ENCODE measurements at places on chromosomes 12 and 14.
A peak's percentile ranks its signal among the peaks of the same experiment; 100 is the strongest.

DNA sequence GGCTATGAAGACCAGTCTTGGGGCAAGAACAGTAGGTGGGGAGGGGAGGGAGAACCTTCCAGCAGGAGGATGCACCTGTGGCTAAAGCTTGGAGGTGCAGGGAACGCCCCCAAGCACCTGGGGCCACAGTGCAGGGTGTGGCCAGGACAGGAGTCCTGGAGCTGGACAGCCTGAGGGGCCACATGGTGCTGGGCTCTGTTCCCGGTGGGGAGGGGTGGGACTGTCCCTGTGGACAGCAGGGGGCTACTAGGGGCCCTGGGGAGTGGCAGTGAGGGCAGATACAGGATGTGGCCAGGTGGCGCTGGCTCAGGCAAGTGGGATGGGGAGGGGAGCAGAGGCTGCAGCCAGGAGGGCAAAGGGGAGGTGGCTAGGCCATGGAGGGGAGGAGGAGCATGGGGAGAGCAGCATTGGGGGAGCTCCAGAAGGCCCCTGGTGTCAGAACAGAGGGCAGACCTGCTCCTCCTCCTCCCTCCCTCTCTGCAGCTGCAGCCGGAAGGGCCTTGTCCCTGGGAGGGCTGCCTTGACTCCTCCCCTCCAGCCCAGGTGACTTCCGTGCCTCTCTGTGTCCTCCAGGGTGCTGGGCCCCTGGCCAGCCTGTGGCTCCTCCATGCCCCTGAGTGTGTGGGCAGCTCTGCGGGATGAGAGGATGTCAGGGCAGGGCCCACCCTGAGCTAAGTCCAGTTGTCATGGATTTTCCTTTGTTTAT, 68.4 kb upstream of the DLK1 start:
- peaks cover 20% of the 10 kb centered on the region for H3K27me3 ChIP-seq
- DNase-seq: no peak
- H3K27ac ChIP-seq: no peak overlapping the region

GRCh38 chr12:104057771-104058197, 6.5 kb upstream of the HCFC2 start:
- H3K36me3 ChIP-seq: 0 out of 2 replicates have a peak, but pooled peaks cover 2% of the 10 kb centered on the region
- peak; percentile 37 for DNase-seq
- peaks cover 7% of the 10 kb centered on the region for H3K4me1 ChIP-seq
- no peak overlapping the region for H3K4me3 ChIP-seq
- no peaks in the 10 kb centered on the region for H3K27me3 ChIP-seq

- peaks cover 2% of the 10 kb centered on the region for H3K27me3 ChIP-seq
- DNase-seq: no peak
- H3K36me3 ChIP-seq: no peaks in the 10 kb centered on the region
- no peak overlapping the region for H3K27ac ChIP-seq
- no peak overlapping the region for H3K4me3 ChIP-seq
Measured at GRCh38 chr14:69752773-69753172, 14.2 kb upstream of the SRSF5 start.

GRCh38 chr14:95092723-95093122, 64.6 kb downstream of the DICER1 start:
- no peak for DNase-seq
- peak overlapping the region; percentile 29 for H3K27ac ChIP-seq
- peaks cover 22% of the 10 kb centered on the region for H3K36me3 ChIP-seq
- no peak overlapping the region for H3K4me3 ChIP-seq
- no peaks in the 10 kb centered on the region for H3K27me3 ChIP-seq
- H3K4me1 ChIP-seq: peaks cover 2% of the 10 kb centered on the region

DNA sequence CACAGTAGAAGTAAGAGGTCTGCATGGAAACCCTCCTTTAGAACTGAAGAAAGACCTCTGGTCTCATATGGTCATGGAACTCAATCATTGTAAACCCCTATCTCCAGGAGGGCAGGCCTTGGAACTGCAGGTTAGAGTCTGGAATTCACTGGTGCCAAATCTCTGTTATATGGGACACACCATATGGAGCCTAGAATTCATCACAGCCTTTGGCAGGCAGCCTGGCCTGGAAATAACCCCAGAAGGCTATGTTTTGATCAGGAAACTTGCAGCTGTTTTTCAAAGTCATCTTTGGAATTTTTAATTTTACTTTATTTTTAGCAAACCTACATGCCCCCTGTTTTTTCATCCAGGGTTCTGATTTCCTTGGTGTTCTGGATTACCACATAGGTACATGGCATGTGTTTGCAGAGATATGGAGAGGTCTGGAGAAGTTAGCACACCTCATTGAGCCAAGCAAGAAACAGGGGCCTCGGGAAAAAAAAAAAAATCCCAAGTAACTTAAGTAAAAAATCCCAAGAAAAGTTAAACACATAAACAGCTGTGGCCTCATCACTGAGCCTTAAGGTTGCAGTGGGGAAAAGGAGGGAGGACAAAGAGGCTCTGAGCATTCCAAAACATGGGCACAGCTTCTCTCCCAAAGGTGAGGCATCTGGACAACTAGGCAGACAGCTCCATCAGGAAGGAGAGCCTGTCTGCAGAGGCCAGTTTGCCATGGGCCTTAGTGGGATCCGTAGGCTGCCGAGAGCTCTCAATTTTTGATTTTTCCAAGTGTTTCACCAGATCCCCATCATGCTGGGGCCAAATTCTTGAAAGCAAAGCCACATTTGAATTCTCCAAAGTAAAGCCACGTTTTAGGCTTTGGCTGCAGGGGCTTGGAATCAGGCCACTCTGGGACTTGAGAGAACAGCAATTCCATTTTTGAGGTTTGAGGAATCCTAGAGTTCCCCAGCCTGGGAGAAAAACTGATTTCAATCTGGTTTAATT, 339.6 kb upstream of the TBX3 start:
- H3K27ac ChIP-seq: peak overlapping the region; percentile 27
- no peaks in the 10 kb centered on the region for H3K27me3 ChIP-seq
- peaks cover 4% of the 10 kb centered on the region for H3K4me1 ChIP-seq
- H3K36me3 ChIP-seq: no peaks in the 10 kb centered on the region
- no peak overlapping the region for H3K4me3 ChIP-seq
- DNase-seq: peak; percentile 60

DNA sequence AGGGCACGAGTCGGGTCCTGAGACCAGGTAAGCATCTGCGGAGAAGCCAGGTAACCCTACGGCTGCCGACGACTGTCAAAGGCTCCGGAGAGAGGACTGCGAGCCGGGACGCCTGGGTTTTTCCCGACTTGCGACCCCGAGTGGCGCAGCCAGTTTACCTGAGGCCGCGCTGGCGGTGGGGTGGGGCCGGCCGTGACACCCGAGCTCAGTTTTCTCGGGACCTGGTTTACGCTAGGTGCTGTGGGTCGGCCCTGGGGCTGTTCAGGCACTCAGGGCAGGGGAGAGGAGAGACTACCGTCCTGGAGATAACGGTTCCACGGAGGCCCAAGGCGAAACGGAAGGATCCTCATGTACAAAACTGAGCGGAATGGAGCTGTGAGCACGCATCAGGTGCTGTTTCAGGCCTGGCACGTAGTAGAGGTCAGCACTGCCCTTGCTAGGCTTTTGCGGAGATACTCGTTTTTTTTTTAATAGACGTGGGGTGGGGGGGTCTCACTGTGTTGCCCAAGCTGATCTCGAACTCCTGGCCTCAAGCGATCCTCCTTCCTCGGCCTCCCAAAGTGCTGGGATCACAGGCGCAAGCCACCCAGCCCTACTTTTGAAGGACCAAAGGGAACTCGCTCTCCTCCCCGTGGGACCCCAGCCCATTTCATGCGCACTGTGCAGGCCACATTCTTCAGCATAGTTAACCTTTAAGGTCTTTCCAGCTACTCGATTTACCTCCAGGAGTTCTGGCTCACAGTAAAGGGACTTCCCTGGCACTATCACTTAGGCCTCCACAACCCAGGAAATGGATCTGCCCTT, 471 bp downstream of the MTRFR start:
- H3K27me3 ChIP-seq: no peaks in the 10 kb centered on the region
- peaks cover 3% of the 10 kb centered on the region for H3K4me1 ChIP-seq
- H3K36me3 ChIP-seq: peaks cover 1% of the 10 kb centered on the region
- H3K4me3 ChIP-seq: peak overlapping the region; percentile 56
- peak overlapping the region; percentile 69 for H3K27ac ChIP-seq
- no peak for DNase-seq

DNA sequence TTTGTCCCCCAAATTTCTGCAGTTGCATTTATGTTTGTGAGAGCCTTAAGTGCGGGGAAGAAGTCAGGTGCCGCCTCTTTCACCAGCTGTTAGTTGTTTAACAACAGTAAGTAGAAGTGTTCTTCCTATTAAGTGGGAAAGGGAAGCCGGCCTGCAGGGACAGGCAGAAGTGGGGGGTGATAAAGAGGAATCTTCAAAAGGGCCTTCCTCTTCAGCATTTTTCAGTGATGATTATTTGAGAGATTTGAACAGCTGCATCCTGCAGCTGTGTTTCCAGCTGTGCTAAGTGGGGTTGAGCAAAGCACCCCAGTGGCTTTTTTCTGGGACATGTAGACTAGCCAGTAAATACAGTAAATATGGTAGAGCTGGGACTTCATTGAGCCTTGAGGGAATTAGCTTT, 32.1 kb upstream of the SLC38A1 start:
- H3K36me3 ChIP-seq: no peaks in the 10 kb centered on the region
- H3K4me3 ChIP-seq: no peak overlapping the region
- no peak overlapping the region for H3K27ac ChIP-seq

- no peak overlapping the region for H3K27ac ChIP-seq
- no peaks in the 10 kb centered on the region for H3K27me3 ChIP-seq
- H3K4me3 ChIP-seq: no peak overlapping the region
- H3K36me3 ChIP-seq: no peaks in the 10 kb centered on the region
- DNase-seq: peak; percentile 47
Measured at GRCh38 chr14:60658909-60659585, 9.8 kb upstream of the SIX1 start.

DNA sequence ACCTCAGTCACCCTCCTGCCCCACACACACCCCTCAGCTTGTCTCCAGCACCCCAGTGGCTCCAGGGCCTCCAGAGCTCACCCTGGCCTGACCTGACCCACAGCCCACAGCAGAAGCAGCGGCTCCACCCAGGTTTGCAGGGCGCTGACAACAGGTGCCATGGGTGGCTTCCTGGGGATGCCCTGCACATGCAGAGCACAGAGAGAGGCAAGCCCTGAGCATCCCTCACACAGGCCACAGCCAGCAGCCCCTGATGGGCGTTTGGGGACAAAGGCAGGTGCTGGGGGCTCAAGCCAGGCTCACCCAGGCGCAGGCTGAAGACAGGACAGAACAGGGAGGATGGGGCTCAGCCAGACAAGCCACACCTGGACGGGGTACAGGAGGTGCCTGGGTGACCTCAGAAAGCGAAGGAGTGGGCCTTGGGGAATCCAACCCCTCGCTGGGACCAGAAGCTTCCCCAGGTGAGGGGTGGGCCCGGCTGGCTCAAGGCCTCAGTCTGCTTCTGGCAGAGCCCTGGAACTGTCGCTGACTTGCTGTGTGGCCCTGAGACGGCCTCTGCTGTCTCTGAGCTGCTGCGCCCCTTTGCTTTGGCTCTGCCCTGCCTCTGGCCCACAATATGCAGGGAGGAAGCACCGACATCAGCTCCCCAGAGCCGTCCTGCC, 10.6 kb downstream of the ARL6IP4 start:
- DNase-seq: no peak
- peaks cover 40% of the 10 kb centered on the region for H3K36me3 ChIP-seq
- H3K27ac ChIP-seq: no peak overlapping the region
- H3K4me3 ChIP-seq: no peak overlapping the region
- no peaks in the 10 kb centered on the region for H3K4me1 ChIP-seq

DNA sequence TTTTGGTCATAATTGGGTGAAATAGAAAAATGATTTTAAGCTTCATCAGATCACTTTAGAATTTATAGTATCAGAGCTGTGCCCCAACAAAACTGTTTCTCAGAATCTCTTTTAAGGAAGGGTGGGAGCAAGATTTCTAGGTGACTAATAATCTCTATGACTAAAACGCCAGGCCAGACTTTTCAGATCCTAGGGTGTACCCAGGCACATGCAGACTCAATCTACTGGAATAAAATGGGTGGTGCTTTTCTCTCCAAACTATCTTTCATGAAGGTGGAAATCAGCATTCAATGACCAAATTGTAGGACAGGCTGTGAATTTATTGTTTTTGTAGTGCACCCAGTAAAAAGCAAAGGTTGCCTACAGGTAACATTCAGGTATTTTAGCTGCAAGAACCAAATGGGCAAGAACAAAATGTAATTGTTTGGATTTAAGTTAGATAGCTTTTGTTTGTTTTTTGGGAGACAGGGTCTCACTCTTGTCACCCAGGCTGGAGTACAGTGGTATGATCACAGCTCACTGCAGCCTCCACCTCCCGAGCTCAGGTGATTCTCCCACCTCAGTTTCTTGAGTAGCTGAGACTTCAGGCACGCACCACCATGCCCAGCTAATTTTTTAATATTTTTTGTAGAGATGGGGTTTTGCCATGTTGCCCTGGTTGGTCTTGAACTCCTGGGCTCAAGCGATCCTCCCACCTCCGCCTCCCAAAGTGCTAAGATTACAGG, 49.5 kb downstream of the PPP2R5C start:
- no peak overlapping the region for H3K27ac ChIP-seq
- no peaks in the 10 kb centered on the region for H3K27me3 ChIP-seq
- H3K4me3 ChIP-seq: peak overlapping the region; percentile 67

DNA sequence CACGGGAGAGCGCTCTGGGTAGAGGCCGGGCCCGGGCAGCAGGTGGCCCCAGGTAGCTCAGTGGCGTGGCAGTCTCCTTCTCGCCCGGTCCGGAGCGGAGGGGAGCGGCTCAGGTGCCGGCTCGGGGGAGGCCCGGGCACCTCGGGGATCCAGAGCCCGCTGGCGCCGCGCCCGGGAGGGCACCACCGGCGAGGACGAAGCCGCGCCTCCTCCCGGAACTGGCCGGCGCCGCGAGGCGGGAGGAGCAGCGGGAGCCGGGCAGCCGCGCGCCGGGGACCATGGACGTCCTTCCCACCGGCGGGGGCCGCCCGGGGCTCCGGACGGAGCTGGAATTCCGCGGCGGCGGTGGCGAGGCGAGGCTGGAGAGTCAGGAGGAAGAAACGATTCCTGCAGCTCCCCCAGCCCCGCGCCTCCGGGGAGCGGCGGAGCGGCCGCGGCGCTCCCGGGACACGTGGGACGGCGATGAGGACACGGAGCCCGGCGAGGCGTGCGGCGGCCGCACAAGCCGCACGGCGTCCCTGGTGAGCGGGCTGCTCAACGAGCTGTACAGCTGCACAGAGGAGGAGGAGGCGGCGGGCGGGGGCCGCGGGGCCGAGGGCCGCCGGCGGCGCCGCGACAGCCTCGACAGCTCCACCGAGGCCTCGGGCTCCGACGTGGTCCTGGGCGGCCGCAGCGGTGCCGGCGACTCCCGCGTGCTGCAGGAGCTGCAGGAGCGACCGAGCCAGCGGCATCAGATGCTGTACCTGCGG, 21.5 kb upstream of the GNS start:
- DNase-seq: no peak
- H3K4me3 ChIP-seq: peak overlapping the region; percentile 37
- H3K27me3 ChIP-seq: peaks cover 51% of the 10 kb centered on the region
- H3K36me3 ChIP-seq: no peaks in the 10 kb centered on the region
- no peak overlapping the region for H3K27ac ChIP-seq
- H3K4me1 ChIP-seq: peaks cover 2% of the 10 kb centered on the region

GRCh38 chr12:29167988-29168387, 18.9 kb downstream of the FAR2 start:
- H3K4me3 ChIP-seq: no peak overlapping the region
- no peaks in the 10 kb centered on the region for H3K27me3 ChIP-seq
- DNase-seq: no peak
